MCF 10A (cell line): ENCODE measurements at places on chromosomes 1 and 21. TPM values are rescaled to one million over a fixed set of nuclear protein-coding genes. Genes with fewer than 3 reads are reported as not detected.

Gene GUCA2B
- not detected in 2 replicates for total RNA-seq

Gene OVAAL
- not detected in 2 replicates for total RNA-seq

Gene TFAP2E
- total RNA-seq = 0.30 and 0.47 TPM in 2 replicates

Gene TMEM125
- 3.1 and 3.8 TPM in 2 replicates for total RNA-seq

Gene NRDC
- 168 and 176 TPM in 2 replicates for total RNA-seq

Gene PRRX1
- total RNA-seq = not detected in 2 replicates

Gene KCNT2
- total RNA-seq = 1.2 and 1.5 TPM in 2 replicates

Gene OR6N2
- total RNA-seq = not detected in 2 replicates

Gene C1orf74
- total RNA-seq = 6.8 and 7.1 TPM in 2 replicates

Gene ZNF683
- not detected in 2 replicates for total RNA-seq

Gene FCER1A
- total RNA-seq = not detected in 2 replicates

Gene FMOD
- not detected in 2 replicates for total RNA-seq

Gene MTARC1
- total RNA-seq = 0.96 and 1.5 TPM in 2 replicates

Gene LCK
- not detected in 2 replicates for total RNA-seq

Gene NBPF10
- 6.9 and 7.6 TPM in 2 replicates for total RNA-seq

Gene FAM177B
- total RNA-seq = 0.74 TPM in 1 of 2 replicates, not detected in the other

Gene ADCY10
- total RNA-seq = 0.12 and 0.35 TPM in 2 replicates

Gene AQP10
- not detected in 2 replicates for total RNA-seq

Gene INTS3
- total RNA-seq = 68.7 and 88.3 TPM in 2 replicates

Gene OR2G6
- not detected in 2 replicates for total RNA-seq

Gene CD5L
- not detected in 2 replicates for total RNA-seq

Gene SORT1
- 13.3 TPM in 2 replicates for total RNA-seq

Gene KRTAP26-1
- not detected in 2 replicates for total RNA-seq

Gene SLC1A7
- total RNA-seq = not detected in 2 replicates

Gene OR2T6
- not detected in 2 replicates for total RNA-seq

Gene LORICRIN
- total RNA-seq = not detected in 2 replicates

Gene PYHIN1
- total RNA-seq = 0.44 TPM in 1 of 2 replicates, not detected in the other

Gene PRAMEF1
- total RNA-seq = not detected in 2 replicates

Gene ITLN2
- 0.27 TPM in 1 of 2 replicates, not detected in the other for total RNA-seq

Gene PGLYRP3
- not detected in 2 replicates for total RNA-seq

Gene ZBTB21
- total RNA-seq = 21.5 and 27.3 TPM in 2 replicates

Gene GJB3
- total RNA-seq = 67.1 and 74.8 TPM in 2 replicates

Gene CHML
- 33.7 and 33.8 TPM in 2 replicates for total RNA-seq

Gene CPTP
- total RNA-seq = 19.3 and 21.0 TPM in 2 replicates

Gene DNAJC6
- 7.9 and 8.4 TPM in 2 replicates for total RNA-seq

Gene ABCG1
- 25.5 and 28.7 TPM in 2 replicates for total RNA-seq

Gene FCRL1
- total RNA-seq = not detected in 2 replicates

Gene C8A
- total RNA-seq = not detected in 2 replicates

Gene SLFNL1
- 0.28 and 0.29 TPM in 2 replicates for total RNA-seq

Gene UMODL1
- total RNA-seq = not detected in 2 replicates

Gene LEFTY1
- total RNA-seq = not detected in 2 replicates

Gene TMEM82
- total RNA-seq = not detected in 2 replicates

Gene NGF
- total RNA-seq = 1.1 and 3.2 TPM in 2 replicates

Gene ATP6V1G3
- not detected in 2 replicates for total RNA-seq

Gene IL20
- not detected in 2 replicates for total RNA-seq
